ENCODE measurements at places on chromosomes 7 and 10.

DNA sequence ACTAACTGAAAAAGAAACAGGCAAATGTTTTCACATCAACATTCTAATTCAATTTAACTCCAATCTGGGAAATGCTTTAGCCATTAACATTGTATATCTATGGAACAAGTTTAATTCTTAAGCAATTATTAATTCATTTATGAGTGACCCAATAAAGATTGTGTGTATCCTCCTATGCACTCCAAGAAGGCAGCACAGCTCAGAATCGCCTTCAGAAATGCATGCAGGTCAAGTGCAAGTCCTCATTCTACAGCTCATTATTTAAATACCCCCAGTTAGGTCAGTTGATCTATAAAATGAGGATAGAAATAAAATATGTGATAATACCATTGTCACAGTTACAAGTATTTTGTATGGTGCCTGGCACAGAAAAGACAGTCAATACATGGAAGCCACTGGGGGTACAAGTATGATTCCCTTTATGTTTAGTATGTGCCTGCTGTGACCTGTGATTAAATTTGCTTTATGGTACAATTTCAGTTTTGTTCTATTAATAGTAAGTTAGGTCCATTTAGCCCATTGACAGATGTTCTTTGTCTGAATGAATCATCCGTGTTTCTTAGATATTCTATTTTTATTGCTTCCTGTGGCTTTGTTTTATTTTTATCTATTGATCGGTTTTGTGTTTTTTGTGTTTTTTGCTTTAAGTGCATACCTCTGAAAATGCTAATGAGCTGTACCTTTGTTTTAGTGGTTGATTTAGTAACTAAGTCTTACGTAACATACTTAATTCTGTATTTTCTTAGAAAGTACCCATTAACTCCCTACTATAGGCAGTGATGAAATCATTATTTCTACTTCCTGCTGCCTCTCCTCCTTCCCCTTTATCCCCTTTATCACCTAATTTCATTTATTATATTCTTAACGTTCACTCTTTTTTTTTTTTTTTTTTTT is 42.8 kb downstream of the CPXM2 start:
- no peak for DNase-seq

DNA sequence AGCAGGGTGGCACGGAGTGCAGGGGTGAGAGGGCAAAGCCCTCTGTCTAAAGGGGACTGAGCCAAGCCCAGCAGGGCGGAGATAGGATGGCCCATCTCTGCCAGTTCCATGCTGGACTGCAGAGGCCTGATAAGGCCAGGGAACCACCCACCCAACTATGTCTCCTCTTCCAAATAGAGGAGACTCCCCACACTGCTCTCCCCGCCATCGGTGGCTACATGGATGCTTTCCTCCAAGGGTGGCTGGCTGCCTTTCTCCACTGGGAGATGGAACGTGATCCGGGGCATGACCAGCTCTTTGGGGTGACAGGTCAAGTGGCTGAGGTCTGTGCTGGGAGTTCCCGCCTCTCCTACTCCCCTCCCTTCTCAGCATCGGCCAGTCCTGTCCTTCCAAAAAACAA is 58.1 kb upstream of the MXI1 start:
- no peak for DNase-seq

GRCh38 chr7:17685141-17685540 is 255.2 kb downstream of the SNX13 start:
- DNase-seq, result no peak

- DNase-seq, result no peak
Measured at GRCh38 chr10:1732564-1732996, 4.7 kb downstream of the ADARB2 start.

DNA sequence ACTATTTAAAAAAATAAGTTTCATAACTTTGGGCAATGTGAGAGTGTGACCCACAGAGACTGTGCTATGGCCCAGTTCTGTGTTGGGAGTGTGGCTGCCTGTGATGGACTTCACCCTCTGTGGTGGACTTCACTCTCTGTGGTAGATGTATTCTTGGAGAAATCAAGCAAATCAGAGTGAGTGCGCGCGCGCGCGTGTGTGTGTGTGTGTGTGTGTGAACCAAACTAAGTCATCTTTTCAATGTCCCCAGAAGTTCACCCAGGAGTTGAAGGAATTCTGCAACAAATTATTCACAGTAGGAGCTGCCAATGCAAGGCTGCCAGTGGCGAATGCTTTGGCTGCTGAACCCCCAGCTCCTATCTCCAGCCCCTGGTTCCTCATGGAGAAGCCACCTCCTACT is 184.5 kb downstream of the ADAM12 start:
- no peak for DNase-seq

- DNase-seq, result no peak
Measured at GRCh38 chr10:126570621-126571602, 99.6 kb downstream of the C10orf90 start.

DNA sequence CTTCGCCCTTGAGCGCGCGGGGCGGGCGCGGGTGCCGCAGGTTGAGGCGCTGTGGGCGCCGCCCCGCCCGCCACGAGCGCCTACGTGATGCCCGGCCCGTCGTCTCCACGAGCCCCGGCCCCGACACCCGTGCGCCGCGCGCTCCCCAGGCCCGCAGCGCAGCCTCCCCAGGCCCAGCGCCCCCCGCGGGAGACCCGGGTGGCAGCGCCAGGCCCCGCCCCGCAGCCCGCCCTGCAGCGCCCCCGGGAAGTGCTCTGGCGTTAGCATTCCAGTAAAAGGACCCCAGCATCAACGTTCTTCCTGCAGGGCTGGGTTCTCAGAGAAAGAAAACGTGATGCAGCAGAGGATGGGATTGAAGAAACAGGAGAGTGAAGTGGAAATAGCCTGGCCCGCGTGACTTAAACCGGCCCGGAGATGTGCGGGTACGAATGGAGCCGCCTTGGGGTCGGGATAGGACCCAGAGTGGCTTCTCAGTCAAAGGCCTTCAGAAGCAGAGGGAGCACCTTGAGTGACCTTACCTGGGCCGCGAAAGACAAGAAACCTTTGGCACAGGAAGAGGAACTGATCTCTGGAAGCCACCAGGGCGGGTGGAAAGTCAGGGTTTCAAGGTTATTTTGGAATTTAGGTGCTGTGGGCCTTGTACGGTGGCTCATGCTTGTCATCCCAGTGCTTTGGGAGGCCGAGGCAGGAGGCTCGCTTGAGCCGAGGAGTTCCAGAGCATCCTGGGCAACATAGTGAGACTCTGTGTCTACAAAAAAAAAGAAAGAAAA is 1.8 kb downstream of the PFKP start:
- no peak for DNase-seq

- no peak for DNase-seq
Measured at GRCh38 chr10:45673074-45673648, 589 bp upstream of the ZFAND4 start.

DNA sequence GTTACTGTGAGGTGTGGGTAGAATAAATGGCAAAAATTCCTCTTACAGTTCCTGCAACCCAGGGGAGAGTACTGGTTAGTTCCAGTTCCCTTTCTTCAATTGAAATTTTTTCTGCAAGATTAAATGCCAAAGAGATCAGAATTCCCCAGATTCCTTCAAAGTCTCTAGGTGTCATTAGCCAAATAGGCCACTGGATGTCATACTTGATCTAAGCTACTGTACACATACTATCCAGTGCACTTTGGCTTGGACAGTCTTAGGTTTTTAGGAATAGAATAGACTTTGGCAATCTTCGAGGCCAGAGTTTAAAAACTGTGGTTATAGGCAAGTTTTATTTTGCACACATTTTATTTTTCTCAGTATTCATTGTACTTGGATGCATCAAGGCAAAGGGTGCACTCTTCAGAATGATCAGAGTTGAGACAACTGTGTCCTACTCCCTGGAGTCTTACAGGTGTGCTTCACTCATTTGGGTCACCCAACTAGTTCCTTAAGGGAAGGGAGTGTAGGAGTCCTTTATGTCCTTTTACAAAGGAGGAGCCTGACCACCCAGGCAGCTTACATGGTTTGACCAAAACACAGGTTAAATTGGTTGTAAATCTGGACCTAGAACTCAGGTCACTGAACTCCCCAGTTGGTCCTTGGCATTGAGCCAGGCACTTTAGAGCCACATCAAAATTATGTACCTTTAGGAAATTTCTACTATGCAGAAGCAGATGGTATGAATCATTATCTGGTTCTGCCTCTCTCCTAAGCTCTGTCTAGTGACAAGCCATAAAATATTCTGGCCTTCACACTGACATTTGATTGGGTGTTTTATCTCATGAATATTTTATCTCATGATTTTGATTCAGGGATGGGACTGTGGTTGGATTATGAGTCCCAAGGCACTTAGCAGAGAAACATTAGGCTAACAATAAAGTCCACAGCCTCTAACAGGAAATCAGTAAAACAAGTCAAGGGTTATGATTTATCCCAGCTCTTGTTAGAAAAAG is 49.5 kb downstream of the ASAH2B start:
- no peak for DNase-seq
